ENCODE measurements at places on chromosomes 3 and 15.
A peak's percentile ranks its signal among the peaks of the same experiment; 100 is the strongest.

GRCh38 chr3:23810343-23811184 is 4.8 kb downstream of the UBE2E1 start:
- DNase-seq, result peak; percentile 43

GRCh38 chr15:45391746-45392583 is 13.6 kb upstream of the GATM start:
- DNase-seq, result no peak

GRCh38 chr15:44157679-44158078 is 37.4 kb downstream of the FRMD5 start:
- no peak for DNase-seq

GRCh38 chr3:22450786-22451400 is 699.9 kb upstream of the ZNF385D start:
- no peak for DNase-seq

DNA sequence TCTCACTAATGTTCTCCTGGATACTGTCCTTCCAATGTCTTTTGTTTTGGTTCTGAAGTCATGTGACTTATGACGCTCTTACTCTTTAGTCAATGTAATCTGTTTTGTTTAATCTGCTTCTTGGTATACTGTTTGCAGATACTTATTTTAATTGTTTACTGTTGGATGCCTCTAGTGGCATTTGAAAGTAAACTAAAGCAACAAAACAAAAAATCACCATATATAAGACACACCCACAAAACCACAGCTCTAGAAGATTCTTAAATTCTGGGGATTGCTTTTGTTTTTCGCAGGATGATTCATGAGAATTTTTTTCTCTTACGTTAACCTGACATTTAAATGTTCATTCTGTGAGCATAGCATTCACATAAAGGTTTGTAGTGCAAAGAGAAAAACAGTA is 16.8 kb downstream of the SLC25A26 start:
- no peak for DNase-seq

Measured in CD4-positive, alpha-beta T cell treated with Interleukin-10 for 1 hour (primary cell).